Stimulated activated CD8-positive, alpha-beta memory T cell treated with anti-CD3 and anti-CD28 coated beads, Interleukin-2, amount 100 ng/mL, for 48 hours (primary cell): ENCODE measurements at places on chromosomes 13 and 19.
A peak's percentile ranks its signal among the peaks of the same experiment; 100 is the strongest.

DNA sequence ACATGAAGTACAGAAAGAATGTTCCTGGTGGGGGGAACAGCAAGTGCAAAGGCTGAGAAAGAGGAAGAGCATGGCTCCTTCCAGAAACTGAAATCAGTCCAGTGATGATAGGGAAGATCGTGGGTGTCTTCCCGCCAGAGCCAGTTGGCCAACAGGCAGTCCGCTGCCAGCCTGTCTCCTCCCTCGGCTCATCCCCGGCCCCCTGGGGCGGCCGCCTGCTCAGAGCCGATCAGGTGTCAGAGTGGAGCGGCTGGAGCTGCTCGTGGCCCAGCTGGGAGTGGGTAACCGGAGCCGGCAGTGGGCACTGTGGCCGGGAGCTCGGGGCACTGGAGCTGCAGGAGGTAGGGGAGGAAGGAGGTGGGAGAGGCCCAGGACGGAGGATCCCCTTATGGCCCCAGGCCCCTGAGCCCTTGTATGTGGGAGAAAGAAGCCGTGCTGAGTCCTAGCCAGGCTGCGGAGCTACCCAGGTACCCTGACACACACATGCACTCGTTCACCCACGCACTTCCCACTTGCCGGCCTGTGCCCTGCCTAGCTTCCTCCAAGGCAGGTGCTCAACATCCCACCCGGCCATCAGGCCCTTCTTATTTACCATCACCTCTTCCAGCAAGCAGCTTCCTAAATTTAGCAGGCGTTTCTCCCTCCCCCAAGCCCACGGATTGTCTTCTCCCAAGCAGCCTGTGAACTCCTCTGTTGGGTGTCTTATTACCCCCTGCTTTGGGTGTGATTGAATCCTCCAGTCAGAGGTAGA is 1.7 kb downstream of the ANKRD24 start:
- DNase-seq = no peak

DNA sequence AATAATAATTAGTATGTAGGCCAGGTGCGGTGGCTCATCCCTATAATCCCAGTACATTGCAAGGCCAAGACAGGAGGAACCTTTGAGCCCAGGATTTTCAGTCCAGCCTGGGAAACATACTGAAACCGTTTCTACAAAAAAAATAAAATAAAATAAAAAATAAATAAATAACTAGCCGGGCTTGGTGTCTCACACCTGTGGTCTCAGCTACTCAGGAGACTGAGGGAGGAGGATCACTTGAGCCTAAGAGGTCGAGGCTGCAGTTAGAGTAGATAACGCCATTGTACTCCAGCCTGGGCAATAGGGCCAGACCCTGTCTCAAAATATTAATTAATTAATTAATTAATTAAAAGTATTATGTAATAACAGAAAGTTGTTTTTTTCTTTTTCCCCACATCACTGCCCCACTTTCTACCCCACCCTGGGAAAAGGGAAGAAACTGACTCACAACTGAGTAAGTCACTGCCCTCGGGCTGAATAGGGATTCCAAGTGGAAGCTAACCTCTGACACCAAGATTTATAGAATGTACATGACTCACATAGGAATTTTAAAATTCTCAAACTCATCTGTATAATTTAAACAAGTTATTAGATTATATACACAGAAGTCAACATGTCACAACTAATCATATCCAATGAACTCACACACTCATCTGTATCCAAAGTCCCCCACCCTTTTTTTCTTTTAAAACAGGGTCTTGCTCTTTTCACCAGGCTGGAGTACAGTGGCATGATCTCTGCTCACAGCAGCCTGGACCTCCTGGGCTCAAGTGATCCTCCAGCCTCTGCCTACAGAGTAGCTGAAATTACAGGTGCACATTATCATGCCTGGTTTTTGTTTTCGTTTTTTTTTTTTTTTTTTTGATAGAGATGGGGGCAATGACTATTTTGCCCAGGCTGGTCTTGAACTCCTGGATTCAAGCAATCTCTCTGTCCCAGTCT is 12.5 kb downstream of the ZNF611 start:
- no peak for DNase-seq

DNA sequence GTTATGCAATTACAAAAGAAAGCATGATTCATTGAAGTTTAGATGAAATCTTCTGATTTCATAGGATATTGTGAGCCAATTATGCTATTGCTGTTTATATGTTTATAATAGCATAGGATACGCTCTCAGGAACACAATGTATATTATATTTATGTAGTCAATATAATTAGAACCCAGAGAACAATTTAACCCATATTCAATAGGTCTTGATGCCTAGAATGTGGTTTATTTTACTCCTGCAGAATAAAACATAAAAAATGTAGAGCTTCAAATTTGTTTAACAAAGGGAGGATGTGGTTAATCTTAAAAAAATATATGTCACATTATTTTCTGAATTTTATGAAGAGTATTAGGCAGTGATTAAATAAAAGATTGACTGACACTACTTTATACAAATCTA is 380.8 kb upstream of the SPRY2 start:
- no peak for DNase-seq

GRCh38 chr13:73601708-73602107 is 532.5 kb downstream of the KLF12 start:
- no peak for DNase-seq

GRCh38 chr19:49635530-49636232 is 4.3 kb downstream of the RRAS start:
- no peak for DNase-seq

GRCh38 chr13:41107104-41107571 is 25.5 kb downstream of the KBTBD6 start:
- no peak for DNase-seq

GRCh38 chr19:19420570-19421298 is 15.3 kb downstream of the GATAD2A start:
- no peak for DNase-seq

DNA sequence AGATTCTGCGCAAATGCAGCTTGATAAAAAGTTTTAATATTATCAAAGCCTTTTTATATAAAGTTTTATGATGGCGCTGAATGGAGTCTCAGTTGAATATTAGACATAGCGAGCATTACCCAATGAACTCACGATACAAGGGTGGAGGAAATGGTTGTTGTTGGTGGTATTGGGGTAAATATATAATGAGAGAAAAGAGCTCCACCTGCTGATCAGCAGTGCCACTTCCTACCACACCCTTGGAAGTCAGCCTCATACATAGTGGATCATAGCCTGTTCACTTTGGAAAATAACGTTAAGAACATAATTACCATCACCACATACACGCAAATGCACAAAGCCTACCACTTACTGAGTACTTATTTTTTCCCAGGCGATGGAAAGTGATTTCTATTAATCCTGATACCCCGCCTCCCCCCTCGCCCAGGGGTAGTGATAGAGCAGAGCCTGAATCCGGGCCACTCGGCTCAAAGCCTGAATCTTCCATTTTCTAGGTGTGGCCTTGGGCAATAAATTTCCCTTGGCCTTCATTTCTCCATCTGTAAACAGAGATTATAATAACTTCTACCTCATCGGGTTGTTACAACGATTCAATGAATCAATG is 358.3 kb downstream of the KLF5 start:
- DNase-seq = no peak

GRCh38 chr19:19463348-19464117 is 51.8 kb downstream of the TSSK6 start:
- DNase-seq = no peak

DNA sequence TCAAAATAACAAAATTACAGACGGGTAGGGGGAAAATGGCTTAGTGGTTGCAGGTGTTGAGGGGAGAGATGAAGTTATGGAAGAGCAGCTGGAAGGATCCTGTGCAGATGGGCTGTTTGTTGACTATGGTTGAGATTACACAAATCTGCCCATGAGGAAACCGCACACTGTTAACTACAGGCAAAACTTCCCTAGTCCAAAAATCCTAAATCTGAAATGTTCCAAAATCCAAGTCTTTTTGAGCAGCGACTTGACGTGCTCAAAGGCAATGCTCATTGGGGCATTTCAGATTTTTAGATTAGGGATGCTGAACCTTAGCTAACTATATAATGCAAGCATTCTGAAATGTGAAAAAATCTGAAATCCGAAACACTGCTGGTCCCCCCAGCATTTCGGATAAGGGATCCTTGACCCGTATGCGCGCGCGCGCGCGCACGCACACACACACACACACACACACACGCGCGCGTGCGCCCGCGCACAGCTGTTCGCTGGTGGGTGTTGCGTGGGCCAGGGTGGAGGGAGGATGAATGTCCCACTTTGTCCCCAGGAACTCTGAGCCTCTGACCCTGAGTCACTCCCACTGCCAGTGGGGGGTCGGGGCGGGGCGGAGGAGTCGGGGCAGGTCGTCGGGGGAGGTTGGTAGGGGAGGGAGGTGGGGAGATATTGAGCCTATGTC is 6.8 kb downstream of the F2RL3 start:
- no peak for DNase-seq

DNA sequence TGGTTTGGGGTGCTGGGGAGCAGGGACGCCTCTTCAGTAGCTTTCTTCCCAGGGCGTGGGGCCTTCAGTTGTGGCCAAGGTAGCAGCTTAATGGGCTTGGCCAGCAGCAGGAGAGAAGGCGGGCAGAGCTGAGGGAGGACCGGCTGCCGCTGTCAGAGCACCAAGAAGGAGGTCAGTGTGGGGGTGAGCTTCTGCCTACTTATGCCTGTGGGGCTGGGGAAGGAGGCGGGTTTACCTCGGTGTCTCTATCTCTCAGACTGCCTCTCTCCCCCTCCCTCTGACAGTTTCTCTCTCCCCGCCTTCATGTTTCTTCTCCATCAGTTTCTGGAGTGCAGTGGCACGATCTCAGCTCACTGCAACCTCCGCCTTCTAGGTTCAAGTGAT is at the start of gene CAPN12:
Gene CAPN12, minus strand, starts transcription at position 177 of the 384 bp plus-strand sequence. CDS start 309 bp downstream, outside the sequence.
- no peak for DNase-seq

DNA sequence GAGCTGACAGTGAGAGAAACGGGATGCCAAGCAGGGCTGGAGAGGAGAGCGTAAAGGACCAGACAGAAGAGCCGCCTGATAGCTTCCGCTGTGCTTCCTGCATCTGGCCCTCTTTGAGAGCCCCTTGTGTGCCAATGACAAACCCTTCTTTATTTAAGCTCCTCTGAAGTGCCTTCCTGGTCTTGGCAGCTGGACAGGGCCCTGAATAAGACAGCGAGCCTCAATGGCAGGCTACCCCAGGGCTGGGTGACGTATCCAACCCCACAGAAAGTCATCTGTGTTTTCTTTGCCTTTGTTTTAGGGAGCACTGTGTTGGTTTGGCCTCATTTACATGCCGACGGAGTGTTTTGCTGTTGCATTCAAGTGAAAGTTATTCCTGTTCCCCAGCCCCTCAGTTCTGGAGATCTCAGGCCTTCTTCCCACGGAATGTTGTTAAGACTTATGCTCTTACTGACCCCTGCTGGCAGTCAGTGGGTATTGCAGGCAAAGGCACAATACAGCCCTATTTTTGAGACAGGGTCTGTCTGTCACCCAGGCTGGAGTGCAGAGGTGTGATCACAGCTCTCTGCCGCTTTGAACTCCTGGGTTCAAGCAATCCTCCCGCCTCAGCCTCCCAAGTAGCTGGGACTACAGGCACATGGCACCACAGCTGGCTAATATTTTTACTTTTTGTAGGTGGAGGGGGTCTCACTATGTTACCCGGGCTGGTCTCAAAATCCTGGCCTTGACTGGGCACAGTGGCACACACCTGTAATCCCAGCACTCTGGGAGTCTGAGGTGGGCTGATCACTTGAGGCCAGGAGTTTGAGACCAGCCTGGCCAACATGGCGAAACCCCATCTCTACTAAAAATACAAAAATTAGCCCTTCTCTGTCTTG is 16.8 kb downstream of the CCL25 start:
- no peak for DNase-seq

- no peak for DNase-seq
Observed at GRCh38 chr19:55590617-55591016, 8.7 kb downstream of the FIZ1 start.

- no peak for DNase-seq
Observed at GRCh38 chr13:22944378-22944777, 236.4 kb upstream of the SGCG start.

DNA sequence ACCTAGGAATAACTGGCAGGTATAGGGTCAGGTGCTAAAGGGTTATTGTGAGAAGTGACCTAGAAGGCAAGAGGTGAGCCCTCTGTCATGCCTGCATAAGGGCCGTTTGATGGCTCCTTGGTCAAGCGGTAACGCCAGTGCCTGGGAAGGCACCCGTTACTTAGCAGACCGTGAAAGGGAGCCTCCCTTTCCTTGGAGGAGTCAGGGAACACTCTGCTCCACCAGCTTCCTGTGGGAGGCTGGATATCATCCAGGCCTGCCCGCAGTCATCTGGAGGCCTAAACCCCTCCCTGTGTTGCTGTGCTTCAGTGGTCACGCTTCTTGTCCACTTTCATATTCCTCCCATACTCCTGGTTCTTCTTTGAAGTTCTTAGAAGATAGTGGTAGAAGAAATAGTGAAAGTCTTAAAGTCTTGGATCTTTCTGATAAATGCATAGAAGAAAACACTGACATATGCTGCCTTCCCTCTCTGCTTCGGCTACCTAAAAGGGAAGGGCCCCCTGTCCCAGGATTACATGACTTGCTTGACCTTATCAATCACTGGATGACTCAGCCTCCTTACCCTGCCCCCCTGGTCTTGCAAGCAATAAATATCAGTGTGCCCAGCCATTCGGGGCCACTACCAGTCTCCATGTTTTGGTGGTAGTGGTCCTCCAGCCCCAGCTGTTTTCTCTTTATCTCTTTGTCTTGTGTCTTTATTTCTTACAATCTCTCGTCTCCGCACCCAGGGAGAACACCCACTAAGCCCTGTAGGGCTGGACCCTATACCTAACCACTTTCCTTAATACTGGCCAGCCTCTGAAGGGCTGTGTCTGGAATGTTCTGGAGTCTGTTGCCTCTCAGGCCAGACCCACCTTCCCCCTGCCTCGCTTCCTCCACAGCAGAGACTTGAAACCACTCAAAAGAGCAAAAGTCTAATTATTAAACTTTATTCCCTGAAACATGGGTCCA is 16.1 kb upstream of the ABCC4 start:
- no peak for DNase-seq

DNA sequence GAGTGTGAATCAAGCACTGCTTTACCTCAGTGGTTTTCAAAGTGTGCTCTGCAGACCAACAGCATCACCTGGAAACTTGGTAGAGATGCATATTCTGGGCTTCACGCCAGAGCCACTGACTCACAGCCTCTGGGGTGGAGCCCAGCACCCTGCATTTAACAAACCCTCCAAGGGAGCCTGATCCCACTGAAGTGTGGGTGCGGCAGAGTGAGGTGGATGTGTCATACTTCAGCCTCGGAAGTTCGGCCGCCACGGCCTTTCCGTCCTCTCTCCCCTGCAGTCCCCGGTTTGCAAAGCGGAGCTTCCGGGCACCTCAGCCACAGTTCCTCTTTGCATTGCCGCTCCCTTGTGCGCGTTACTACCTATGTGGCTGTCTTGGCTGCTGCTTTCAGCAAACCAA is 33.3 kb upstream of the MICU2 start:
- DNase-seq = no peak

DNA sequence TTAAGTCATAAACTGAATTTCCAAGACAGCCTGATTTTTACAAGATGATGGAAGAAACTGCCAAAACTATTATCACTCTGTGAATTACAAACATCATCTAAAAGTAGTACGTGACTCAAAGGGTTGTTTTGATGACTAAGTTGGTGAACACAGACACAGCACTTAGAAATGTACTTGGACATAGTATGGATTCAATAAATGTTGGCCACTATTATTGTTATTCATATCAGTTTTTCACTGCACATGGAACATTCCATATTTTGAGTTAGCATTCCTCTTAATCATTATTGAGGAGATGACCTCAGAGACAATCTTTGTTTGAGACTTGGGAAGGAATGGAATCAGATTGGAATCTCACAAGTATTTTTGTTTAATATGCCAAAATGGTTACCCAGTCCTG is 172.9 kb downstream of the OXGR1 start:
- no peak for DNase-seq

GRCh38 chr13:74134777-74135325 is 647 bp upstream of the KLF12 start:
- DNase-seq = peak; percentile 65

GRCh38 chr13:42275098-42275471 is 3.1 kb downstream of the AKAP11 start:
- DNase-seq = no peak
